NCI-H187 treated with DMSO at 0.1 percent for 48 hours (cell line): ENCODE measurements at places on chromosomes 7 and 10.

DNA sequence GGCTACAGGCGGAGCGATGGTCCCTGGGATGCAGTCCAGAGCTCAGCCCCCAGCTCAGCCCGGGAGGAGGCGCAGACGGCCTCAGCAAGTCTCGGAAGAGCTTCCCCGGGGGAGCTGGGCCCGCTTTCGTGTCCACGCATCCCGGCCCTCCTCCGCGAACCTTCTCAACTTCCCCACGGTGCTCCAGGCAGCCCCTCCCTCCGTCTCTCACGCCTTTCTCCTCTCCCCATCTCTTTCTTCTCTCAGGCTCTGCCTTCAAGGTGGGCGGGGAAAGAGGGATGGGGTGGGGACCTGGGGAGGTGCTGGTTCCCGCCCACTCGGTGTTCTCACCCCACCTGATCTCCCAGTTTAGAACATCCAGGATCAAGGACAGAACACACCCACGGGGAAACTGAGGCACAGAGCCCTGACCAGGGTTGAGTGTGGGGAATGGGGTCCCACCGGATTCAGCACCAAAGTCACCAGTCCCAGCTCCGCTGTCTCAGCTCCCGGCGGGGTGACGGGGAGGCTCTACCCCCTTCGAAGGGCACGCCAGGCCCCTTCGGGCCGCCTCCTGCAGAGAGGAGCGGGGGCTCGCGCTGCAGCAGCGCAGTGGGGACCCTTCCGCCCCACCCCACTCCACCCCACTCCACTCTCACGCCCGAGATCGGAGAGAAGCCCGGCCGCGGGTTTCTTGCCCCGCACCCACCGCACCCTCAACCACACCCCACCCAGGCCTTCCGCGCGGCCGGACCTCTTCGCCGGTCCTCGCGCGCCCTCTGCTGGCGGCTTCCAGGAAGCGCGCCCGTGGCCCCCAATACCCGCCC is 18.2 kb downstream of the POLL start:
- DNase-seq = no peak

DNA sequence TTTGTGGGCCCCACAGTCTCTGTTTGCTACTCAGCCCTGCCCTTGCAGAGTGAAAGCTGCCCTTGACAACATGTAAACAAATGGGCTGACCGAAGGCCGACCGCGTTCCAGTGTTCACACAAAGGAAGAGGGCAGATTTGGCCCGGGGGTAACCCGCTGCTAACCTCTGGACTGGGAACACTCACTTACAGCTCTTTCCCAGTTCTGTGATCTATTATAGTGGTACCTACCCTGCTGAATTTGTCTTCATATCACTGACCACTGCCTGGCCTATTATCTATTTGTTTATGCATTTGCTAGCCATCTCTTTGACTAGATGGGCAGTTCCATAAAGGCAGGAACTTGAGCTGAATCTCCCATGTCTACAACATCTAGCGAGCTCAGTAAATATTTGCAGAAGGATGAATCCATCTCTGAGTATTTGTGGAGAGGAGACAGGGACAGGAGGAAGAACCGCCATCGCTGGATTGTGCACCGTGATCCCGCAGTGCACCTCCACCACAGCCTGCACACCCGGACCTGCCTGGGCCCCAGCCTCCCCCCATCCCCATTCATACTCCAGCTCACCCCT is 15.2 kb downstream of the SLC29A3 start:
- DNase-seq = no peak

DNA sequence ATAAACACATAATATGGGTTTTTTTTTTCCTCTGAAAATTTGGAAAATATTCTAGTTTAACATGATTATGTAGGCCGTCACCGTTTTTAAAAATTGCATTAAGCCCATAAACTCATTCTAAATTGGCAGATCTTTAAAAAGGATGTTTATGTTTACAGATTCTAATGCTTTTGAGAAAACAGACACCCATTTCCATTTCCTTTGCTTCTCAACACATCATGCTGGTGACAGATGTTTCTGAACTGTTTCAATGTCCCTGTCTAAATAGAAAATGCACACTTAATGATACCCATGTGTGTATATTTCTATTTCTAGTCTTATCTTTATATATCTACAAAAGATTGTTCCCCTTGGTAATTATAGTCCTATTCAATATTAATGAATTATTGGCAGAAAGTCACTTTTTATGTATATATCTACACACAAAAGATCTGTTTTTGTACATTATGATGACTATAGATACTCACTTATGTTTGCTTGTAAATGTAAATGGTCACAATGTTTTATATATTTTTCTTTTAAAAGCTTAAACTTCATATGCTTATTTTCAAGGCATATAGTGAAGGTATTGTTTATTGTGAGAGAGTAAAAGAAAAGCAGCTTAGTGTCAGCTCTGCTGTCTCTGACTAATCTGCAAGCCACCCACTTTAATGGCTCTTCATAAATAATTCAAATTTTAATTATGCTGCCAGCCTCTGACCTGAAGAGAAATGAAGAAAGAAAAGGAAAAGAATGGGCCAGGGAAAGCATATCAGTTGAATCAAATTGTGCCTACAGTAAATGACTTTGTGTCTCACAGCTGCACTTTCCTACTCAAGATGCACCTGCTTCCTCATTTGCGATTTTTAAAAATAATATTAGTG is 179.4 kb downstream of the CACNA2D1 start:
- no peak for DNase-seq

GRCh38 chr7:71251706-71252105 is 119.8 kb downstream of the GALNT17 start:
- no peak for DNase-seq

DNA sequence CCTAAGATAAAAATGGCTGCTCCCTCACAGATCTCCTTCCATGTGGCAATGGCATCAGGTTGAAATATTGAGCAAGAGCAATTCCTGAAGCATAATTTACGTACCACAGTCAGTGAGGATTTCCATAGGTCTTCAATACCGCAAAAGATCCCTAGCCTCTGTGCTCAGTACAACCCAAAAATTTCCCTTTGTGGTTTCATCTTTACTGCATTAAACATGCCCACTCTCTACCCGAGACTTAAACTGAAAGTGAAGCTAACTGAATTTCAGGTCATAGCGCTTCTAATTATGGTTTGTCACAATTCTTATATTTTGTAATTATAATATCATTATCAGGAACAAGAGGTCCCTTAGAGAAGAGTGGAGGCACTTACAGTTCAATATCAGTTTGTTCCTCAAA is 1071.1 kb downstream of the XPNPEP1 start:
- no peak for DNase-seq

- DNase-seq = no peak
These were observed 644 bp downstream of the PPP1R35 start for GRCh38 chr7:100435401-100436304.

GRCh38 chr10:110724116-110724921 is 80.2 kb downstream of the RBM20 start:
- DNase-seq = no peak

DNA sequence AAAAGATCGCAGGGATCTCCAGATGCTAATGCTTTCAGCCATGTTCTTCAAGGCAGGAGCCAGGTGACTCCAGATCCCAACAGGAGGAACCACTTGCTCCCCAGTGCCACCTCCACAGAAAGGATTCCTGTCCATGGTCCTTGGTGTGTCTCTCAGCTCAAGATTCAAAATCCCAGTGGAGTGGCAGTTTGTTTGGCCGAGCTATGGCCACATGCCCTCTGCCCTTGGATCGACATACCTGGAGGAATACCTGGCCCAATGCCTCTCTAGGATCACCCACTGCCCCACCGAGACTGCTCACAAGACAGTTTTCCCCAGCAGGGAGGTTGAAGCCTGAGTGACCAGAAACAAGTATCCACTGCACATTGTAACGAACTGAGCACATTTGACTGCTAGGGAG is 3.9 kb upstream of the GPRIN2 start:
- DNase-seq = no peak

- DNase-seq = no peak
These were observed 1.0 kb downstream of the PAXIP1 start for GRCh38 chr7:155001756-155002410.

DNA sequence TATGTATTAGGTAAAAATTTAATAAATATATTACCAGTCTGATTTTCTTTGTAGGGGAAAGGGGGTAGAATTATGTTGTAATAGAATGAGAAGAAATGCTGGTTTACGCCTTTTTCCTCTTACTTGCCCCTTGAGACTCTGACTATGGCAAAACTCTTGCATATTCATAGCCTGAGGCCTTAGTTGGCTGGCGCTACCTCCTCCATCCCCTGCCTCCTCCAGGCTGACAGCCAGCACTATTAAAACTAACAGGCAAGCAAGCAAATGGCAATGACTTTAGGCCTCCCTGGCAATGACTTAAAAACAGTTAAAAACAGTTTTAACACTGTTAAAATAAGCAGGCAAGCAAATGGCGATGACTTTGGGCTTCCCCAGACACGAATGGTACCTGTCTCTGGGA is 14.4 kb downstream of the PKD2L1 start:
- DNase-seq = no peak

DNA sequence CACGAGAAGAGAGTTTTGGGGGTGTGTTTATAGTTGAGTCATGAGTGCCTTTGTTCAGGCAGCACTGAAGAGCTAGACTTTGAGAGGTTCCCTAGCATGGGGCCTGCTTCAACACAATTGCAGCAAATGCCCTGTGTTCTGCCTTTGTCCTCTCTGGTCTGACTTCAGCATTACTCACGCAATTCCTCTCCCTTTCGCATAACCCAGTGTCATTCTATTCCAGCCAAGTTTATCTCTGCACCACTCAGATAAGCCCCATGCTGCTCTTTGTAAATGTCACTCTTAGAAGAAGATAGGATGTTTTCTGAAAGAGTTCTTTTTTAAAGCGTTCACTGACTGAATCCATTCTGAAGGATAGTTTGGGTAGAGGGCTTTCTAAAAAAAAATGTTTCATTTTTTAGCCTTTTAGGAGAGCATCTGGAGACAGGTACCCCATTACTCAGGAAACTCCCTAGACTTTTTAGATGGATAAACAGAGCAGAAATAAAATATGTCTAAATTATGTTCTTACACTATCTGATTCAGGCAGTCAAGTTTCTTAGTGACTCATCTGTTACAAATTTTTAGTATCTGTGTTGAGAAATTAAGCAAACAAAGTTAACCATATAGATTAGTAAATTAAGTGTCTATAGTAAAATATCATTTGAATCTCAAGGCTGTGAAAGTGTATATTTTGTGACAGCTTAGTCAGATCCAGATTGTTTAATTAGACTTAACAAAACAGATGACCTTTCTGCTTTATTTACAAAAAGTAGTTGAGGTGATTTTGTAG is 318.5 kb downstream of the GPR158 start:
- DNase-seq = no peak

DNA sequence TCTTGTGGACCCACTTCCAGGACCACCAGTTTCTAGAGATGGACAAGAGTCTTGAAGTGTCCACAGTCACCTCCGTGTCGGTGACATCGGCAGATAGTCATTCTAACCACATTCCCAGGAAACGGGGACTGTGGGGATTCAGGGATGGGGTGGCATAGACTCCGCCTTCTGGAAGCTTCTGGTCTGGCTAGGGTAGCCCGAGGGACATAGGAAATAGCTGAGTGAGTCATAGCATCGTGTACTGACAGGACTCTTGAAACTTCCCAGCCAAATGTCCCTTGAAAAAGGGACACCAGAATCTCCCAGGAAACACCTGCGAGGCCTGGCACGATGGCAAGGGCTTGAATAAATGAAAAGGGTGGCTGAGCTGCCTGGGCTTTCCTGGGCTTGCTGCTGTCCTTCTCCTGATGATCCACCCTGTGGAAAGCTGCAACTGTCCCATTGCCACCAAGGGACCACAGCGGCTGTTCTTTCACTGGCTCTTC is 84.1 kb upstream of the LRRC4 start:
- DNase-seq = no peak

DNA sequence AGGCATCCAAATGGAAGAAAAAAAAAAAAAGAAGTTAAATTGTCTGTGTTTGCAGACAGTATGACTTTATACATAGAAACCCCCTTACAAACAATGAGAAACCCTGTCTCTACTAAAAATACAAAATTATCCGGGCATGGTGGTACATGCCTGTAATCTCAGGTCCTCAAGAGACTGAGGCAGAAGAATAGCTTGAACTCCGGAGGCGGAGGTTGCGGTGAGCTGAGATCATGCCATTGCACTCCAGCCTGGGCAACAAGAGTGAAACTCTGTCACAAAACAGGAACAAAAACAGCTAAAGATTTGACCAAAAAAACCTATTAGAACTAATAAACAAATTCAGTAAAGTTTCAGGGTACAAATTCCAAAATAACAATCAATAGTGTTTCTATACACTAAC is 385.8 kb upstream of the GRM3 start:
- no peak for DNase-seq

- no peak for DNase-seq
These were observed 744 bp upstream of the BICC1 start for GRCh38 chr10:58511765-58512490.

DNA sequence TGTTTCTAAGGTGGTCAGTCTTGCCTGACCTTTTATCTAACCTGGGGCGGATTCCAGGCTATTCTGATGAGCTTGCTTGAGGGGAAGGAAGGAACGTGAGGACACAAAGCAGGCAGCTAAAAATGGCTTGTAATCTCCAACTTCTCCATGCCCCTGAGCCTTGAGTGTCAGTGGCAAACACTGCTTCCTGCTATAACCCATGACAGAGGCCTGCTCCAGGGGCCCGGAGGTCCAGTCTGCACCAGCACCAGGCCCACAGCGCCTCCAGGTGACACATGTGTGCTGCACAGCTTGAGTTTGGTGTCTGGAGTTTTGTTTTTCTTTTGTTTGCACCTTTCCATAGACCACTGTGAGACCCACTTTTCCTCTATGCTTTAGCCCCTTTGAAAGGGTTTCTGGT is 207.9 kb downstream of the PAXIP1 start:
- no peak for DNase-seq

DNA sequence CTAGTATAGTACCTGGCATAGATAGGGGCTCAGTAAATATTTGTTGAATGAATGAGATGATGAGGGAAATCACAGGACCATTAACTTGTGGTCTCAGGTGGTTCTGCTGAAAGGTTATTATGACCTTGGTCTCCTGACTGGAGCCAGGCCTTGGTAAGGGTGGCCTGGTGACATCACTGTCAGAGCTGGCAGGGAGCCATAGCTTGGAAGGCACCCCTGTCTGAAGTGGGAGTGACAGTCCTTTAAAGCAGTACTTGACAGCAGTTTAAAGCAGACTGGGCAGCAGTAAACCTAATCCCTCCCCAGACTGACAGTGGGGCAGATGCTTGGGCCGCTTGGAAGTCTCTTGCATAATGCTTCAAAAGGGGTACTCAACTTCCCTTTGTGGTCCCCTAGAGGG is 13.4 kb downstream of the DPCD start:
- DNase-seq = no peak

DNA sequence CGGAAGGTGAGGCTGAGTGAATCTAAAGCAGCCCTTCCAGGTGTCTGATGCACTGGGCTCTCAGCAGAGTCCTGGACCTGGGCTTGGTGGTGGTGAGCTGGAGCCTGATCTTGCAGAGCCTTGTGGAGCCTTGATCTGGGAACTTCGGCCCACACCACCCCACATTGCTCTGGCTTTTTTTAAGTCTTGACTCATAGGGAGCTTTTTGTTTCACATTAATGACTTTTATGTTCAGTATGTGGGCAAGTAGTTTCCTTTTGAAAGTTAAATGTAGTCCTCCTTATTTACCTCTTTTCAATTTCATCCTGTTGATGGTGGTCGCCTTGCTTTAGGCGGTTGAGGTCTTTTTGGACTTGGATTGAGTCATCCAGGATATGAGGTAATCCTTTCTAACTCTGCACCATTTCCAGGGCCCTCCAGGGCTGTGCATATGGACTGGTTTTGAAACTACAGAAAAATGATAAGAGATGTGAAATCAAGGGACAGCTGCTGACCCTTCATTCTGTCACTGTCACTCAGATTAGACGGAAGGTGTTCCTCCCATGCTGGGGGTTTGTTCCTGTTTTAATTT is 2.9 kb upstream of the NRAP start:
- DNase-seq = no peak

- DNase-seq = no peak
These were observed 4.6 kb upstream of the MDFIC start for GRCh38 chr7:114917211-114917839.
